ENCODE measurements at places on chromosomes 6 and 20. TPM values are rescaled to one million over a fixed set of nuclear protein-coding genes. Genes with fewer than 3 reads are reported as not detected.

- DNase-seq = no peak
Observed at GRCh38 chr6:23692184-23692583, 433.8 kb upstream of the NRSN1 start.

DNA sequence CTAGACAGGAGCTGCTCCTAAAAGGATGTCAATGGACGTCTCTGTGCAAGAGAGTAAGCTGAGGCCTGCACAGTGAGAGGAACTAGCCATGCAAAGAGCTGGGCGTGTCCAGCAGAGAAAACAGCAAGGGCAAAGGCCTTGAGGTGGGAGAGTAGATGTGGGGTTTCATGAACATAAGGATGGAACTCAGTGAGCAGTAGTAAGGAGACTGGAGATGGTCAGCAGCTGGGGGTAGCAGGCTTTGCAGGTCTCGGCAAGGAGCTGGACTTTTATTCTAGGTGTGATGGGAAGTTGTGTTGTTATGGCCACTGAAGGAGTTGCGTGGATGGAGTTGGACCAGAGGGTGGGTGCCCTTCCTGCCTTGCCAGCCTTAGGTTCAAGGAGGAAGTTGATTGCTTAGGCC is 90.7 kb upstream of the SIRPA start:
- DNase-seq = no peak

- DNase-seq = peak; percentile 94
Observed at GRCh38 chr20:50346374-50347283, 156.0 kb downstream of the CEBPB start.

DNA sequence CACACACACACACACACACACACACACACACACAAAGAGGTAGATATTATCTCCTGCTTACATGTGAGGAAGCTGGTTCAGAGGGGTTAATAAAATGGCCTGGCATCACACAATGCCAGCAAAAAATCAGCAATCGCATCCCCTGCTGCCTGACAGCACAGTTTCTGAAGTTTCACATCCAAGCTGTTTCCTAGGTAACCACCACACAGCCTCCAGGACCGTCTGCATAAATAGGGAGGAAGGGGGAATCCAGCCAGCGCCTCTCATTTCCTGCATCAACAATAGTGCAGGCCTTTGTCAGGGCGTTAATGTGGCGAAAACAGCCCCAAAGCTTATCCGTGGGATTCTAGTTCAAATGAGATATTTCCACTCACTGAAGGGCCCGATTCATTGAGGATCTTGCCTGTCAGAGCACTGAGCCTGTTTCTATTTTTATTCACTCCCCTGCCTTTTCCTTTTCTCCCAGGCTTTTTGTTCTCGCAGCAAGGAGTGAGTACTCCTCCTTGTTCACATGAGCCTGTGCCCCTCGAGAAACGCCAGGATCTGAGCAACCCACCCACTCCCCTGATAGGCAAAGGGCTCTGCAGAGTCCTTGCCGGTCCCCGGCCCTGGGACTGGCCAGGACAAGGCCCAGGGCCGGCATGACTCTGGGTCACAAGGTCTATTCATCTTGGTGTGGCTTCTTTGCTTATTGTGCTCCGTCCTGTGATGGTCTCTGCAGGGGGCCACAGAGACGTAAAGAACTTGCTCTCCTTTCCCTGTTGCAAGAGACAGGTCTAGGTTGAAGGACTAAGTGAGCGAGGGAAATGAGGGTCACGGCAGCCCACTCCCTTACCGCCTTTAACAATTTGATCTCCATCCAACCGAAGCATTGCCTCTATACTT is 32.7 kb downstream of the TUBB2B start:
- no peak for DNase-seq

GRCh38 chr6:119276211-119276610 is 73.3 kb downstream of the MAN1A1 start:
- no peak for DNase-seq

DNA sequence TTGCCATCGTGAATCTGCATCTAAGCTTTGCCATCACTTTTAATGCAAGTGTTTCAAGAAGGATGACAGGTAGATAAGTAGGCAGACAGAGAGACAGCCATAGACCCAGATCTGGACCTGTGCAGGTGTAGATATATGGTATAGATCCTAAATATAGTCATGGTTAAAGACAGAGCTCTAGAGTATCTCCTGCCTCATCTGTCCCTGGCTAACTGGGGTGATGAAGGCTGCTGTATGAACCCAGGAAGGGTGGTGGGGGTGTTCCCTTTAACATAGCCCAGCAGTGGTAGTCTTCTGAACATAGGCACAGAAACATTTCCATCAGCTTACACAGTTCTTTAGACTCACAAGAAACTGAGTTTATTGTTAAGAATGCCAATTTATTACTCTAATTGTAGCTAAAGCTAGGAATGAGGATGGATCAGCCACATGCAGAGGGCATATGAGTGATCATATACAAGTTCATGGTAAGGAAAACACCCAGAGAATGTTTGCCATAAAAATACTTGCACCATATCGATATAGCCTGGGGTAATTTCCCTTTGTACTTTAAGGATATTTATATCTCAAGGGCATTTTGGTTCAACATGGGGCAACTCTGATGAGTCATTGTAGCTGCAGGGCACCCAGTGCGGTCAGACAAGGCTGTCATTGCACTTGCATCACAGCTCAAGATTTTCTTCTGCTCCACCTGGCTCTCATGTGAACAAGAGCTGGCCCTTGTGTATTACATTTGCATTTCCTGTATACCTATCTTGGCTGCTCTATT is 587.2 kb downstream of the EPM2A start:
- DNase-seq = peak; percentile 94

DNA sequence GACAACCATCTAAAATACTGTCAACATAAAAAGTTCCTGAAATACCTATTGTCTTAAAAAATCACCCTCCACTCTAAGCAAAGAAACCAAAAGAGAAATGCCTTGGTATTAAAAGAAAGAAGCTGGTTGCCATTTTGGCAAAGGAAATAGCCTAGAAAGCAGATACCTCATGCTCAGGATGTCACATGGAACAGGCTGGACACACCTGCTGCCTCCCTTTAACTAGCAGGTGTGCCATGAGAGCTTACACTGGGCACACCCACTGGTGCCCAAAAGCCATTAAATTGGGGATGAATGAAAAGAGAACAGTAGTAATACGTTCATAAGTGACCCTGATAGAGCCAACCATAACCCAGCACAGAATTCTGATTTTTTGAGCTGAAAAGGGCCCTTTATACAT is 1.5 kb downstream of the SLC23A2 start:
- no peak for DNase-seq

DNA sequence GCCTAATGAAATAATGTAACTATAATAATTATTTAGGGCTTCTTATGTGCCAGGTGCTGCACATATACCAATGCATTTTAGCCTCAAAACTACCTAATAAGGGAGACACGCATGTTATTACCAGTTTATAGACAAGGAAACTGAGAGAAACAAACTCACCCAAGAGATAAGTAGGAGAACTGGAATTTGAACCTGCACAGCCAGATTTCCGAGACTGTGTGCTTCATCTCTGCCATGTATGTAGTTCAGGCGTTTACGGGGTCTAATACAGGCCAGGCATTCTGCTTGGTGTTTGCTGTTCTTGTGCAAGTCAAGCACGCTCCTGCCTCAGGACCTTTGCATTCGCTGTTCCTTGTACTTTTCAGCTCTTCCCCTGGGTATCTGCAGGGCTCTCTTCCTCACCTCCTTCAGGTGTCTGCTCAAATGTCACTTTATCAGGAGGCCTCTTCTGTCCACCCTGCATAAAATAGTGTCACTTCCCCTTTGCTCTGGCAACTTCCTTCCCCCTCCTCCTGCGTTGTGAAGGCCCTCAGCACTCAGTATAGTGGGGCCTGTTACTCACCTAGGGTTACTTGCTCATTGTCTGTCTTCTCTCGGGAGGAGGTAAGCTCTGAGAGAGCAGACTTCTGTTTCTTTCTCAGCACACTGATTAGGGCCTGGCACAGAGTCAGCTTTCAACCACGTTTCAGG is 6.1 kb upstream of the NSFL1C start:
- DNase-seq = no peak

DNA sequence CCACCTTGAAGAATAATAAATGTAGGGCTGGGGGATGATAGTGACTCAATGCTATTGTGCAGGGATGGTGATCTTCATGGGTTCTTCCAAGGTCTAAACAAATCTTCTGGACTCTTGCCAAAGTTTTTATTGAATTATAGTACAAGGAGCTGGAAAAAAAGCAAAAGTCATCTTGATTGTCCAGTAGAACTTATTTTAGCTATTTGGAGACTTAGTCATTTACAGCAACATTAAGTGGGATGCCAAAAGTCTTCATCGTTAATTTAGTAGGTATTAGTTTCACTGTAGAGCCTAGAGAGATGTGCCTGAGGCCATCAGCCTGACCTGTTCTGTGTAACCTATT is 212.9 kb upstream of the TBX18 start:
- DNase-seq = no peak

The CTSA gene
- total RNA-seq = 39.1 TPM

The GTSF1L gene
- total RNA-seq = not detected

The ATP5F1E gene
- 69.7 TPM for total RNA-seq

Data from MCF 10A (cell line).